Osteocyte (in vitro differentiated cells): ENCODE measurements at places on chromosomes 1 and 21. TPM values are rescaled to one million over a fixed set of nuclear protein-coding genes. Genes with fewer than 3 reads are reported as not detected.

- no peak for DNase-seq
Observed at GRCh38 chr1:12275370-12275769, 45.5 kb downstream of the VPS13D start.

DNA sequence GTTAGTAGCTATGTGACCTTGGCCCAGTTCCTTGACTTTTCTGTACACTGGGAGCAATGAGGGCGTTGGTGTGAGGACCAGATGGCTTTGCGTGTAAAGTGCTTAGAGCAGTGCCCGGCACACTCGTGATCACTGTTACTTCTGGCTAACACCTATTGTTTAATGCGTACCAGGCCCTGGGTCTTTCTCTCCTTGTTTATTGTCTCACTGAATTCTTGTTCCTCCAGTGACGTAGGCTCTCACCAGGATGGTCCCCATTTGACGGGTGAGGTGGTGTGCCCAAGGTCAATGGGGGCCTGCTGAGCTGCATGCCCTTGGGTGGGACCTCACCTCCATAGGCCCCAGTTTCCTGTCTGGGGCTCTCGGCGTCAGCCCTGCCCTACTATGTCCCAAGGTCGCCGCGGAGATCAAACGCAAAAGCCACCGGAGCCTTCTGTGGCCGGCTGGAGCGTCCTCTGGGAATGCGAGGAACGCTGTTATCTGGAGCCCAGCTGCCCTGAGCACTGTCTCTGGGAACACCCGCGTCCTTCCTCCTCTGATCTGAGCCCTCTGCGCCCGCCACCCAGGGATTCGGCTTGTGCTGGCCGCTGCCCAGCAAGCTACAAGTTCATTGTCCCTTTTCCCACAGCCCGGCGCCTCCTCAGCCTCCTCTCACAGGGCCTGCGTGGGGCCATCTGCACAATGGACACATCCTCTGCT lies 28.9 kb downstream of the ALPL start:
- DNase-seq: no peak

TTC22 gene
- total RNA-seq: not detected in 2 replicates

KIAA0040 gene
- total RNA-seq: 0.73 and 1.6 TPM in 2 replicates

KCTD3 gene
- 32.8 and 33.0 TPM in 2 replicates for total RNA-seq
